Hematopoietic multipotent progenitor cell treated with erythropoietin and hydrocortisone succinate and interleukin-3 and kit ligand, for 4 days (in vitro differentiated cells): ENCODE measurements at places on chromosomes 16 and 17.

DNA sequence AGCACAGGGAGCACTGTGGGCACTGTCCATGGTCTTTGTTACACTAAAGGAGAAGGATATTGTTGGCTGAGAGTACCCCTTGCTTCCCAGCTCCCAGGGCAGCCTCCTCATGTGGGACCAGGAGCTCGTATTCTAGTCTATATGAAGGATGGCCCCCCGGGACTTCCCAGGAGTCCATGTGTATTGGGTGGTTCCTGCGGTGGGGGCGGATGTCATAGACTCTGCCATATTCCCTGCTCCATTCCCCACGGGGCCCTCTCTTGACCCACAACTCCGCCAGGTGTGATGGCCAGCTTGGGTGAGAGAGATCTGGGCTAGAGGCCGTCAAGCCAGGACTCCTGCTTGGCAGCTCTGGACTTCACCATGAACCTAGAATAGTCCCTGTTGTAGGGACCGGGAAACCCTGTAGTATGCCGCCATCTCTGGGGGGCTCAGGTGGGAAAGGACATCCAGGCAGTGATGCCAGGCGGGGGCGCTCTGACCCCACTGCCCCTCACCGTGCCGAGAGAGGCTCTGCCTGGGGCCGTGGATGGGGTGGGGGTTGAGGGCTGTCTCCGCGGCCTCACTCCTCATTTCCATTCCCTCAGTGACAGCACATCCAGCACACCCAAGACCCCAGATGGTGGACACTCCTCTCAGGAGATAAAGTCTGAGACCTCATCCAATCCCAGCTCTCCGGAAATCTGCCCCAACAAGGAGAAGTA, 37.8 kb downstream of the OR1D5 start:
- DNase-seq, result no peak

DNA sequence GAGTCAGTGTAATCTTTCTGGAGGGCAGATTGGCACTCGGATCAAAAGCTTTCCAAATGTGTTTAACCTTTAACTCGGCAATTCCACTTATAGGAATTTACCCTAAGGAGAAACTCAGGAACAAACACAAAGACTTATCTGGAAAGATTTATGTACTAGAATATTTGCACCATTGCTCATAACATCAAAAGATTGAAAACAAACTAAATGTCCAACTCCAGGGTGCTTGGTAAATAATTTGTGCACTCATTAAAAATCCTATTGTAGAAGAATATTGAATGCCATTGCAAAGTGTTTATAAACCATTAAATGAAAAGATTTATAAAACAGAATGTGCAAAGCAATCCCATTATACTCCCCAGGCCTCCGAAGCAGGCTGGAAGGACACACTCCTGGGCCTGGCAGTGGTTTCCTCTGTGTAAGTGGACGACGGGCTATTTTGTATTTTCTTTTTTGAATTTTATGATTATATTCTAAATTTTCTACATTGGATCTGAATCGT, 18.7 kb upstream of the RBFOX3 start:
- DNase-seq, result no peak

- no peak for DNase-seq
Observed at GRCh38 chr17:12977008-12977751, 40.6 kb downstream of the ELAC2 start.

GRCh38 chr16:6835941-6836340, 496.7 kb upstream of the RBFOX1 start:
- no peak for DNase-seq

GRCh38 chr16:22161999-22162655, at the start of gene SDR42E2:
Gene SDR42E2 (plus strand): TSS chr16:22162506. CDS start chr16:22165583, 3,077 bp downstream.
- peak; percentile 25 for DNase-seq

DNA sequence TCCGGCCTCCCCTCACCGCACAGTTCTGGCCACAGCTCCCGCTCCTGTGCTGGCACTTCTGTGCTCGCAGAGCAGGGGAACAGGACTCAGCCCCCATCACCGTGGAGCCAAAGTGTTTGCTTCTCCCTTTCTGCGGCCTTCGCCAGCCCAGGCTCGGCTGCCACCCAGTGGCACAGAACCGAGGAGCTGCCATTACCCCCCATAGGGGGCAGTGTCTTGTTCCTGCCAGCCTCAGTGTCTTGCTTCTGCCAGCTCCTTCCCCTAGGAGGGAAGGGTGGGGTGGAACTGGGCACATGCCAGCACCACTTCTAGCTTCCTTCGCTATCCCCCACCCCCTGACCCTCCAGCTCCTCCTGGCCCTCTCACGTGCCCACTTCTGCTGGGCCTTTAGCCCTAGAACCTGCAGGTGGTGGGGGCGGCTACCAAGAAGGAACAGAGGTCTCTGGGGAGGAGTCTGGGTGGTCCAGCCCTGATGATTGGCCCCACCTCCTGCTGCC, 645 bp upstream of the ELMO3 start:
- peak; percentile 83 for DNase-seq

GRCh38 chr17:74528491-74529199, 2.6 kb downstream of the CD300LB start:
- peak; percentile 82 for DNase-seq

GRCh38 chr17:76683011-76683755, 27.6 kb downstream of the MXRA7 start:
- DNase-seq, result peak; percentile 29

DNA sequence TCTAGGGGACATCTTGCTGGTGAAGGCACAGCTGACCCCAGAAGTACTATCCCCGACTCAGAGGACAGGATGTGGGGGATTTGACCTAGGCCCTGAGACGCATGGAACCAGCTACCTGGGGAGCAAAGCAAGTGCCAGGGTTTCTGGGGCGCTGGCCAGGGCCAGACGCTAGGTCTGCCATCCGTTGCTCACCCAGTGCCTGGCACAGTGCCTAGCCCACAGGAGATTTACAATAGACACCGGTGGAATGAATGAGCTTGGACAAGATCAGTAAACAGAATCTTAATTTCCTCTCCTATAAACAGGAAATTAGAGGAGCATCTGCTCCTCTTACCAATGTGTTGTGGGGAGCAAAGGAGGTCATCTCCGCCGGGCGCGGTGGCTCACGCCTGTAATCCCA, 5.0 kb downstream of the RPRML start:
- DNase-seq, result no peak

DNA sequence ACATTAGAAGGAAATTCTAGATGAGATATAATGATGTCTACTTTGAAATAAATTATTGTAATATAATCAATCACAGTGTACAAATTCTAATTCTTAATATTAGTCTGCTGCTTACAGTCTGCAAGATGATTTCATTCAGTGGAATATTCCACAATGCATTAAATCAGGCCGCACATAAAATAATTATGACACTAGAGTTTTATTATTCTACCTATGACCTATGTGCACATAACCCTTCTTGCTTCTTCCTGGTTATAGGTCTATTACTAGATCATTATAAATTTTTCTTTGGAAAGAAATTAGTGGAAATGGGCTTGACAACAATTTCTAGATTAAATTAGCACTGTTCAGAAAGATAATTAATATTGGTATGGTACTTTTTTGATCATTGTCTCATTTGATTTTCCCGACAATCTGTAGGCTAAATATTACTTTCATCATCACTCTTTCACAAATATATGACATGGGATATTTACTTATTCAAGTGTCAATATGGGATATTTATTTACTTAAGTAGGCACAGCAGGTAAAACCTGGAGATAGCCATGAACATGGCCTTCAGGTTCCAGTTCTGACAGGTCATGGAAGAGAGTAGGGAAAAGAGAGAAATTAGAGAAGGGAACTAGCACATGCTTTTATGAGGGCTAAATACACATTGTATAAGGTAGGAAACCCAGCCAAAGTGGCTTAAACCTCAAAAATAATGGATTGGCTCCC, 476.4 kb downstream of the TOX3 start:
- no peak for DNase-seq

- no peak for DNase-seq
Observed at GRCh38 chr17:49634485-49634860, 43.4 kb downstream of the SPOP start.

DNA sequence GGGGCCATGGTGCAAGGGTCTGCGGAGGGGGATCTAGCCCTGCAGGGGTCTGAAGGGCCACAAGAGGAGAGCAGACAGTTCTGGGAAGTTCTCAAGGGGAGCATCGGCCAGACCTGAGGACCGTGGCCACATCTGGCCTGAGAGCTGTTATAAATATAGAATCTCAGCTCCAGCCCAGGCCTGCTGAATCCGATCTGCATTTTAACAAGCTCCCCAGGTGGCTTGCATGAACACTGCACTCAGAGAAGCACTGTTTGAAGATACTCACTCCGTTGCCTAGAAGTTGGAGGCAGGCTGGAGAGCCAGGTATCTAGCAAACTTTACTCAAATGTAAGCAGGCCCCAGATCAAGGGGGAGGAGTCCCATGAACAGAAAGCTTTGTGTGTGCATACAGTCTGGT, 61.3 kb downstream of the NKD1 start:
- no peak for DNase-seq

- peak; percentile 50 for DNase-seq
Observed at GRCh38 chr17:27778183-27778582, 22.1 kb downstream of the NOS2 start.

GRCh38 chr16:21646721-21647561, 5.5 kb downstream of the IGSF6 start:
- no peak for DNase-seq

DNA sequence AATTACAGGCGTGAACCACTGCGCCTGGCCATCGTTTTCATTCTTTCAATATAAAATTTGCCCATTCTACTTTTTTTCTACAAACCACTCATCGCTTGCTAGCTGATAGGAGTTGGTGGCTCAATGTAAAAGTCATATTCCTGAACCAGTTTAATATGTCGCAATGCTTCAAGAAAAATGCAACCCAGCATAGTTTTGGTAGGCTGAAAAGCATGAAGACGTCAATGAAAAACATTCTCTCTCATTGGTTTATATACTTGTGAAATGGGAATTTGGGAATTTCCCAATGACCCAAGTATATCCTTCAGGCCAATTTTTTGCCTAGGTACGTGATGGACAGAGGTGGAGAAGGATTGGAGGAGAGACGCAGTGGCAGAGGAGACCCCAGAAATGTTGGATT, 26.9 kb downstream of the USP43 start:
- no peak for DNase-seq

GRCh38 chr17:82962163-82962720, 117.2 kb upstream of the METRNL start:
- DNase-seq, result peak; percentile 64

- DNase-seq, result no peak
Observed at GRCh38 chr17:81130385-81131361, 34.6 kb upstream of the PVALEF start.

DNA sequence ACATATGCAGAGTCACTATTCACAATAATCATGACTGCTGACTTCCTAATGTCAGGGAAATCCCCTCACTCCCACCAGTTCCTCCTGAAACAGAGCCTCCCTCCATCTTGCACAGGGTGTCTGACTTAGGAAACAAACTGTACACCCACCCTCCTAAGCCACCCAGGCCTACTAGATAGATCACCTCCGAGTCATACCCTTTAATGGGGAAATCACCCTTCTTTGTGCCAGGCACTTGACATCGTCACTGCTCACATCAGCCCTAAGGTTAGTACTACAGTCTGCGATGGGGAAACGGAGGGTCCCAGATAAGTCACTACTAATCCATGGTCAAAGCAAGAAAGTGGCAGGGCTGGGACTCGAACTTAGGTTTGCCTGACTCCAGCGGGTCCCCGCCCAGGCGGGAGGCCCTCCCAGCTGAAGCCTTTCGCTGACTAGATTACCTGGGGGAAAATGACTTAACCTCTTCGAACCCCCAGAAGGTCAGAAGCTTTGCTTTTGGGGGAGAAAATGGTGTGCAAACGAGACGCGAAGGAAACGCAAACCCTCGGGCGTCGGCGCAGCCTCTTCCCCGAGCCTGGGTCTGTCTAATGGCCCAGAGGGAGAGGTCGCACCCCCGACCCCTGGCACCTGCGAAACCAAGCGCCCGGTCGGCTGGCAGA, 3.4 kb upstream of the MLLT6 start:
- peak; percentile 73 for DNase-seq

- DNase-seq, result no peak
Observed at GRCh38 chr17:50029185-50029584, 26.7 kb upstream of the ITGA3 start.

- DNase-seq, result no peak
Observed at GRCh38 chr17:56808503-56808902, 25.2 kb downstream of the C17orf67 start.

- peak; percentile 67 for DNase-seq
Observed at GRCh38 chr16:49592546-49593423, 219.2 kb downstream of the C16orf78 start.

DNA sequence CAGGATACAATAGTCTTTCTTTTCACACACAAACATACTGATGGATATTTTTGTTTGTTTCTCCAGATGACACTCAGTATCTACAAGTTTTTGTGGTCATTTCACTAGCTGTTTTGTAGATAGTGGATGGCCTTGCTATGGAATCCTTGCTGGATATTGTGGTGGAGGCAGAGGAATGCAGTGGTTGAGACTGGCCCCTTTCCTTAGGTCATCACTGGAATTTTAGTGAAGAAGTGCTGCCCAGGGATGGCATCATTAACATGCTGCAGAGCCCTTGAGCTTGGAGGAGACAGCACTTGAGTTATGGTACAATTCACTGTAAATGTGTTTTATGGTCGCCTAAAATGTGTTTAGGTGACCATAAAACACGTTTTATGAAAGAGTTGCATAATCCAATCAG, 455.9 kb upstream of the HSBP1 start:
- DNase-seq, result no peak

DNA sequence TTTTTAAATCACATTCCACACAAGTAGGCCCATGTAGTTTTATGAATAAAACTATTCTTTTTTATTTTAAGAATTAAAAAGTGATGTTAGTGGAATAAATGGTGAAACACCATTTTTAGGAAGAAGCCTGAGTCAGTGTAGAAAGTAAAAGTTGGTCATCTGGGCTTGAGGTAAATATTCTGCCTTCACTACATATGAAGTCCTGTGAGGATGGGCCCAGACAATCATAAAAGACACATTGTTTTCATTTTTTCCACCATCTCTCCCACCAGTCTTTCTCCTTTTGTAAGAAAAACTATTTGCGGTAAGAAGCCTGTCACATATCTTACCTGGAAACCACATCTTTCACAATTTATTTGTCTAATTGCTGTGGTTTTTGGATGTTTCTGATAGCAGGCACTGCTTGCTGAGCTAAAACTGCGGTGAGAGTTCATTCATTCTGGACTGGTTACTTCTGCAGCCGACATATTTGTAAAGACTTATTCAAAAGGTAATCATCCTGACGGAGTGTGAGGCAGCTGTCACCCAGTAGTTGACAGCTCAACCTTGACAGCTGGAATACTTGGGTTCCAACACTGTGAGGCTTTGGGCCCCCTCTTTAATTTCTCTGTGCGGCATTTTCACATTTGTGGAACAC, 10.6 kb upstream of the RFFL start:
- DNase-seq, result peak; percentile 39
